ENCODE measurements at places on chromosomes 1 and 21.

DNA sequence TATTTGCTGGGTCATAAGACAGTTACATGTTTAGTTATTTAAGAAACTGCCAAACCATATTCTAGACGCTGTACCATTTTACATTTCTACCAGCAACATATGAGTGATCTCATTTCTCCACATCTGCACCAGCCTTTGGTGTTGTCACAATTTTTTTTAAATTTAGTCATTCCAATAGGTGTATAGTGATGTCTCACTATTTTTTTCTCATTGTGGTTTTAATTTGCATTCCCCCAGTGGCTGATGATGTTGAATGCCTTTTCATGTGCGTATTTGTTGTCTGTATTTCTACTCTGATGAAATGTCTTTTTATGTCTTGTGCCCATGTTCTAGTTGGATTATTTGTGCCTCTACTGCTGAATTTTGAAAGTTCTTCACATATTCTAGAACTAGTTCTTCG, 38.4 kb downstream of the NFASC start:
- DNase-seq = peak; percentile 39

DNA sequence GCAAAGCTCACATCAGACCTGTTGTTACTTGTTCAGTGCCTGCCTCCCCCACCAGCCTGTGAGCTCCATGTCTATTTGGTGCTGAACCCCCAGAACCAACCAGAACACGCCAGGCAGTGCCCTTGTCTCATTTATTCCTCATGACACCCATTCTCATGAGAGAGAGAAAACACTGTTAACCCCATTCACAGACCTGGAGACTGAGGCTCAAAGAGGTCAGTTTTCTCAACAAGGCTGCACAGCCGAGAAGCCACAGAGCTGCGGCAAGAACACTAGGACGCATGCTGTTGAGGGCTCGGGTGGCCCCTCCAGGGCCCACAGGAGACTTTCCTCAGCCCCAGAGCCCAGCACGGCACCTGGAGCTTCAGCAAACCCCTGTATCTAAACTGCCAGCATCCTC, 13.1 kb downstream of the KCNN3 start:
- no peak for DNase-seq

DNA sequence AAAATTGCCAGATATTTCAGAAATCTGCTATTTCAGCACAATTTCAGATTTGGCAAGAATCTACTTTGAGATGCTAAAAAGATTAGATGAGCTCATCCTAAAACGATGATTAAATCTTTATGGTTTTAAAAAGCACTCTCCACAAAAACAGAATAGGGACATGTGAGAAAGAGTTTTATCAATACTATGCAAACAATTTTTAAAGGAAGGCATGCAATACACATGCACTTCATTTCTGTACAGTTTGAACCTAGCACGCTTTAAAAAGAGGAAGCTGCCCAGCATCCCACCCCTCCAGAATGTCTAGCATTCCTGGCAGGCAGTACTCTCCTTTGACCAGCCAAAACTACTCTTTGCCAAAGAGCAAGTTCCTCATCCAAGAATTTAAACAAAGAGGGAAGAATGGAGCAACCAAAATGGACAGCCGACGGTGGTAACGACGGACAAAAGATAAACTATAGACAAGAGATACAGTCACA, 1.3 kb downstream of the ARHGAP29 start:
- DNase-seq = peak; percentile 43

- DNase-seq = no peak
Measured at GRCh38 chr1:32468791-32469190, 3.9 kb downstream of the ZBTB8B start.

GRCh38 chr1:10694633-10695627, 101.5 kb downstream of the CASZ1 start:
- DNase-seq = peak; percentile 65

GRCh38 chr1:9201401-9202239, 33.0 kb upstream of the H6PD start:
- DNase-seq = peak; percentile 69

- no peak for DNase-seq
Measured at GRCh38 chr1:204676043-204676442, 9.5 kb downstream of the LRRN2 start.

DNA sequence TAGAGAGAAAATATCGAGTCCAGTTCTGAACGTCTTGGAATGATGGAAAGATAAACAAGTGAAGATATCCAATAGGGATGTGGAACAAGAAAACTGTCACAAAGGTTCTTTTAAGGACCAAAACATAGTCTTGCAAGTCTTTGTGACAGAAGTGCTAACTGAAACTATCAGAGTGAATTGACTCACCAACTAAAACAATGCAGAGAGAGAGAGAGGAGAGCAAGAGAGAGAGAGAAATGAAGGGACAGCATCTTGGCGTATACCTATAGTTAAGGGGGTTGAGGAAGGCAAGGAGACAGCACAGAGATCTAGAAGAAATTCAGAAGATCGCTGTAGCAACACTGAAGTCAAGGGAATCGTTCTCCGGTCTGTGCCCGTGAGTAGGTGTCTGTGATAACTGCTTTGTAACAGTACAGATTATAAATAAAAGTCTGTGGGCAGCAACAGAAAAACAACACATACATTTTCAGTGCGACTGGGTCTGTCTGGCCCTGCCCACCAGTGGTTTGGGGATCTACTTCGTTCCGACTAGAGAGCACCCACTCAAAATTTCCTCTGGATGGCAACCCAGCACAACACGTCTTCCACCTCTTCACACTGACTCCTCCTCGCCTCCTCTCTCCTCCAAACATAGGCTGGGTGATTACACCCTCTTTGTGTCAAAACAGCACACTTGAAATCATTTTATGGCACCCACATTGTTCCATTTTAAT, 4.8 kb upstream of the COA6 start:
- DNase-seq = no peak

GRCh38 chr1:184497959-184498723, 111.3 kb downstream of the C1orf21 start:
- no peak for DNase-seq

GRCh38 chr1:198548890-198549289, 8.4 kb upstream of the ATP6V1G3 start:
- no peak for DNase-seq

All from fibroblast of skin of abdomen (primary cell).